ENCODE measurements at places on chromosomes 12 and 14.

- no peak for DNase-seq
Observed at GRCh38 chr12:66118240-66118891, 12.2 kb downstream of the LLPH start.

GRCh38 chr14:35814371-35815005 is 5.4 kb upstream of the RALGAPA1 start:
- DNase-seq = peak; percentile 78

DNA sequence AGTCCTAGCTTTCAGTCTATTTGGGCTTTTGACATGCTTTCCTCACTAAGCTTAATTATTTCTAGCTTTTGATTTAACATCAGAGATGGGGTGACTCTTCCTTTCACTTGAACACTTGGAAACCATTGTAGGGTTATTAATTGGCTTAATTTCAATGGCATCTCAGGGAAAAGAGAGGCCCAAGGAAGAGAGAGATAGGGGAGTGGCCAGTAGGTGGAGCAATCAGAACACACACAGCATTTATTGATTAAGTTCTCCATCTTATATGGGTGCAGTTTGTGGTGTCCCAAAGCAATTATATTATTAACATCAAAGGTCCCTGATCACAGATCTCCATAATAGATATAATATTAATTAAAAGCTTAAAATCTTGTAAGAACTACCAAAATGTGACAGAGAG is 1466.1 kb upstream of the SEL1L start:
- no peak for DNase-seq

DNA sequence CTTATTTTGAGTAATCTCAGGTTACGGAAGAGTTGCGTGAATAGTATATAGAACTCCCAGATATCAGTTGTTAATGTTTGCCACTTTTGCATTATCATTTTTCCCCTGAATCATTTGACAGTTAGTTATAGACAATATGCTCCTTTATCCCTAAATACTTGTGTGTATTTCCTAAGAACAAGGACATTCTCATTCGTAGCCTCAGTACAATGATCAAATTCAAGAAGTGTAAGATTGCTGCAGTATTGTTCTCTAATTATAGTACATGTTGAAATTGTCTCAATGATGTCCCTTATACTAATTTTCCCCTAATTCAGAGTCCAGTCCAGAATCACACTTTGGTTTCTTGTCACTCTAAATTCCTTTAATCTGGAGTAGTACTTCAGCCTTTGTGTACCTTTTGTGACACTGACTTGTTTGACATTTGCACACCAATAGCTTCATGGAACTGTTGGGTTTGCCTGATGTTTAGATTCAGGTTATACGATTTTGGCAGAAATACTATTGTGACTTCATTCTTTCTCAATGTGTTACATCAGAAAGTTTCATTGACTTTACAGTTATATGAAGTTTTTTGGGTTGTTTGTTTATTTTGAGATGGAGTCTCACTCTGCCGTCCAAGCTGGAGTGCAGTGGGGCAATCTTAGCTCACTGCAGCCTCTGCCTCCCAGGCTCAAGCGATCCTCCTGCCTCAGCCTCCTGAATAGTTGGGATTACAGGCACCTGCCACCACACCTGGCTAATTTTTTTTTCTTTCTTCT is 13.1 kb downstream of the DYNC1H1 start:
- no peak for DNase-seq

DNA sequence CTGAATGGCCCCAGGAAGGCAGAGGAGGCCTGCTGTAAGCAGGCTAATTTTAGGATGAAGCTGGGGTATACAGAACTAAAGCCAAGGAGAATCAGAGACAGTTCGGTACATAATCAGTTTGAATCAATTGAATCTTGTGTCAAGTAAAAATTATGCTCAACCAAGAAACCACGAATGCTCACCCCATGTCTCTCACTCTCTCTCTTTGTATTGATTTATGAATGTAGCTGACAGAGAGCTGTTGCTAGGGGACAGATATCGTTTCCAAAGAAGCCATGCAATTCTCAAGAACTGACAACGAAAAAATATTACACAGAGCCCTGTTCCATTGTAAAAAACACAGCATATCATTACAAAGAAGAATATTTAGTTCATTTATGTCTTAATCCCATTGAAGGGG is 151.1 kb upstream of the PKP2 start:
- no peak for DNase-seq

GRCh38 chr12:51622564-51622963 is 31.5 kb downstream of the SCN8A start:
- DNase-seq = no peak

DNA sequence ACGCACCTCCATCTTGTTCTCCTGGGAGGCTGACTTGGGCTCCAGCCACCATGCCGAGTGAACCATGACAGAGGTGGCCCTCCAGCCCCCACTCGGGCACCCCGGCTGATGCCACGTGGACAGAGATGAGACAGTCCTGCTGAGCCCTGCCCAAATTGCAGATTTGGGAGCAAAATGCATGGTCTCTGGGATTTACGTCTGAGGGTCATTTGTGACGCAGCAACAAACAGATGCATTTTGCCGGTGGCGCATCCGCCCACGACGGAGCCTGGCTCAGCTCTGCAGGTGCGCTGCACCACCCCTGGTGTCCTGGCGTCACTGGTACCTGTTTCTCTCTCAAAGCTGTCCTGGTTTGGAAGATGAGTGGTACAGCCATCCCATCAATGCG is 31.1 kb upstream of the INF2 start:
- no peak for DNase-seq

DNA sequence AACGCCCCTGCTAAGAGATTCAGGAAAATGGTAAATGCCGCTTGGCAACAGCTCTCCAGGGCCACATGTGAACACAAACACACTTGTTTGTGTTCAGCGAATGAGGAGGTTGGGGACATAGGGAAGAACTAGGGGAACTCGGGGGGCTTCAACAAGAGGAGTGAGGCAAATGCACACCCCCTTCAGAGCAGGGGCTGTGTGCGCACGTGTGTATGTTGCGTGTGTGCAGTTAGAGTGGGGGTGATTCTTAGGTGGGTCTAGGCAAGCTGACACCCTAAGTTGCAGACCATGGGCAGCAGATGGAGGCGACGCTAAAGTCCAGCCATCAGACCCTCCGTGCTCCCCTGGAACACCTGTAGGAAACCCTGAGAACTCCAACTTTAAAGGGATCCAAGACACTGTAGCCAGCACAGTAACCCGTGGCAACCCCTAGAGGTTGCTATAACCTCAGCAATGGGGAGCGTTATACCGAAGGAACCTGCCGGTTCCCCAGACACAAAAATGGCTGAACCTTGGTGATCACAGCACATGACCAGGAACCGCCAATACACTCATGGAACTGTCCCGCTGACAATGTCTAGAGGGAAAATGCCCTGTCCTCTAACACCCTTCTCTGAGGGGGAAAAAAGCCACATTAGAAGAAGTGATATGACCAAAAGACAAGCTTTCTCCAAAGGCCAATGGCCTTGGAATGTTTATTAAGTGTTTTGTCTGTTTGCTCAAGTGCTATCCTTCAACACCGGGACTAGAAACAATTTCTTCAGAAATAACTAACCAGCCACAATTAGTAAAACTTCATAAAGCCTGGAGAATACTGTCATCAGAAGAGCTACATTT is 86.5 kb upstream of the CEP83 start:
- DNase-seq = no peak

- DNase-seq = no peak
Observed at GRCh38 chr12:126547905-126548304, 1482.7 kb downstream of the AACS start.

GRCh38 chr12:1054117-1054870 is 63.3 kb downstream of the ERC1 start:
- no peak for DNase-seq

DNA sequence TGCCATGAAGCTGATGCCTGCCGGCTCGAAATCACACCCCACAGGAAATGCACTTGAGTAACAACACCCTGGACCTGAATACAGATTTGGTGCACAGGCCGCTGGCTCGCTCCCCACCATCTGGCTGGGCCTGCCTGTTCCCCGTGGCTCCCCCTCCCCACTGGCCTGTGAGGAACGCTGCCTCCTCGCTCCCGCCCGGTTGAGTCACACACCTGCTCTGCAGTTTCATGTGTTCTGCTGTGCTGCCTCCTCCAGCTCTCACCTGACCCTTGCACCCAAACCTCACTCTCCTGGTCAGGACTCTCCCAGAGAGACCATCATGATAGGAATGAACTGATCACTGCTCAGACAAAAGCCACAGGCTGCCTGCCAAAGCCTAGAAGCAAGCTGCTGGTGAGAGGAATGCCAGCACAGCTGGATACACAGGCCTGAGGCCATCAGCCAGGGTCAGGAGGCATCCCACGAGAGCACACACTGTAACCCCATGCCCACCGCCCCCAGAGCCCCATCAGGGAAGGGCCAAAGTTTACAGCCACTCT is 3.8 kb upstream of the SIVA1 start:
- no peak for DNase-seq

GRCh38 chr12:89320735-89321134 is 31.6 kb downstream of the DUSP6 start:
- DNase-seq = no peak

- DNase-seq = no peak
Observed at GRCh38 chr14:55274751-55275150, 3.5 kb downstream of the FBXO34 start.

DNA sequence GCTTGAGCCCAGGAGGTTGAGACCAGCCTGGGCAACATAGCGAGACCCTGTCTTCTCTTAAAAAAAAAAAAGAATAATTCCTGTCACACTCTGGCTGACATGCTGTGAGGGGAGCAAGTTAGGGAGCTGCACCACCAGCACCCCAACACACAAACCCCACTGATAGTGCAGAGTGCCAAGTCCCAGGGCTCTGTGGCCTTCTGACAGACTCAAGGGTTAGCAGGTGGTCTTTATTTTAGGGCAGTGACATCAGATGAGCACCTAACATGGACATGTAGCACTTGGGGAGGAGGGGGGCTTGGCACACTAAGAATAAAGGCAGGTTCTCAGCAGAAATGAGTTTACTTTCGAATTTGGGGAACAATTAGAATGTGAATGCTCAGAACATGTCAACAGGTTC is 6.8 kb downstream of the USP5 start:
- DNase-seq = no peak

DNA sequence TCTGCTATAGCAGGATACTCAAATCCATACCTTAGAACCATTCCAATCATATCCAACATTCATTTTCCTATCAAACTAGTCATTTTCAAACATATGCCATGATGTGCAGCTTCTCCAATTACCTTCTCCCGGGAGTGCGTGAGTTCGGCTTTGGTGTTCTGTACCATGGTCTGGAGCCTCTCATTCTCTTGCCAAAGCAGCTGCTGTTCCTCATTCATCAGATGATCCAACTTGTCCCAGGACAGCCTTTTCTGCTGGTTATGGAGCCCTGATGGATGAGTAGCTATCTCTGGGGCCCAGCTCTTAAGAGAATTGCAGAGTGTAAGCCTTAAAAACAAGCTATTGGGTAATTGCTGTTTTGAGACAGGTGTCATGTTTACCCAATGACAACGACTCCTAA is 71.1 kb upstream of the SAV1 start:
- DNase-seq = no peak
